ENCODE measurements at places on chromosomes 16 and 17. TPM values are rescaled to one million over a fixed set of nuclear protein-coding genes. Genes with fewer than 3 reads are reported as not detected.

C17orf50 gene
- polyA plus RNA-seq = 0.14 TPM

AOC3 gene
- 203 TPM for polyA plus RNA-seq

SLC5A11 gene
- polyA plus RNA-seq = 0.08 TPM

KANSL1 gene
- polyA plus RNA-seq = 83.0 TPM

CDH3 gene
- 39.6 TPM for polyA plus RNA-seq

RAC3 gene
- 15.0 TPM for polyA plus RNA-seq

CMTM2 gene
- 0.95 TPM for polyA plus RNA-seq

LPO gene
- 0.19 TPM for polyA plus RNA-seq

GHDC gene
- 19.9 TPM for polyA plus RNA-seq

ENPP7 gene
- polyA plus RNA-seq = not detected

VTN gene
- polyA plus RNA-seq = 0.43 TPM

TP53TG3C gene
- not detected for polyA plus RNA-seq

PLEKHG4 gene
- polyA plus RNA-seq = 38.9 TPM

All from right lung (tissue), 10 donors.